NCI-H2029 (cell line): ENCODE measurements at places on chromosomes 2 and 18.

- DNase-seq: no peak
These were observed 14.6 kb downstream of the ENOSF1 start for GRCh38 chr18:697800-698199.

- no peak for DNase-seq
These were observed 644.6 kb upstream of the CNTNAP5 start for GRCh38 chr2:123380370-123380935.

GRCh38 chr2:230602562-230603230 is 109.9 kb upstream of the CAB39 start:
- peak; percentile 17 for DNase-seq

- no peak for DNase-seq
These were observed 96.0 kb upstream of the CDCA7 start for GRCh38 chr2:173258701-173259100.

DNA sequence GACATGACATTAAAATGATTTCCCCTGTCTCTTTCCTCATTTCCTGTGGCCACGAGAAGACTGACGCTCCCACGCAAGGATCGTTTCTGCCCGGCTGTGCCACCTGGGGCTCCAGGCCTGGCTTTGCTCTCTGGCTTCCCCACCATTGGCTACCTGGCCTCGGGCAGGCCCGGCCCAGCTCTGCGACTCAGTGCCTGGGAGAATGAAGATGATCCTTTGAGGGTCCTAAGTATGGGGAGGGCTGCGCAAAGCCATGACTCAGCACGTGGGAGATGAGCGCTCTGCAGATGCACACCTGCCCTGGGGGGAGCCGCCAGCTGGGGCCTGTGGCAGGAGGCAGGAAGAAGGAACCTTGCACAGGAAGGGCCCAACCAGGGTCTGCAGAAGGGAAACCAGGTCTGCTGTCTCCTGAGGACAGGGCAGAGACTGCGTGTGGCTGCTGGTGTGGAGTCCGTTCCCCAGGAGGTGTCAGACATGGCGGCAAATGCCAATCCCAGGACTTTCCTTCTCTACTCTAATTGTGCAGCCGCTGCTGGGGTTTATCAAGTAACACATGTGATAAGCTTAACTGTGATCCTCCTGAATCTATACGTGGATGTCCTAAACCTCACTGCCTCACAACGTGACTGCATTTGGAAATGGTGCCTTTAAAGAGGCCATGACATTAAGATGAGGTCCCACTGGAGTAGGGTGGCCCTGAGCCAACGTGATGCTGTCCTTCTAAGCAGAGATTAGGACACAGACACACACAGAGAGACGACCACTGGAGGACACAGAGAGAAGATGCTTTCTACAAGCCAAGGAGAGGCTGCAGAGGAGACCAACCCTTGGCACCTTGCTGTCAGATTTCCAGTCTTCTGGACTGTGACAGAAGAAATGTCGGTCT is 32.9 kb downstream of the MBP start:
- DNase-seq: no peak
